ENCODE measurements at places on chromosomes 6 and 20. TPM values are rescaled to one million over a fixed set of nuclear protein-coding genes. Genes with fewer than 3 reads are reported as not detected.
A peak's percentile ranks its signal among the peaks of the same experiment; 100 is the strongest.

DNA sequence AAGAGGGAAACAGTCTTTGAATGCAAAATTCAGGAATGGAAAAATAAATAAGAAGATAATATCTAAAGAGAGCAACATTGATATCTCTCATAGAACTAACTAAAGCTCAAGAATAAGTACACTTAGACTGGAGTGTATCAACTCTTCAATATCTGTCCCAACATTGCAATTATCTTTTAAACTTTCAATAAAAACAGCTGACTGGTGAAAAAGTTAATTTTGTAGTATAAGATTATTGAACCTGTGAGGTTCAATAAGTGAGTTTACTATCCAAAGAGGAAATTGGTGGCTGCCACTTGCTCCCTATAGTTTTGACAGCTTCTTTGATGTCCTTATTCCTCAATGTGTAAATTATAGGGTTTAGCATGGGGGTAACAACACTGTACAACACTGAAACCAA lies 13.7 kb downstream of the OR5V1 start:
- no peak for DNase-seq

GRCh38 chr6:106177786-106178185 lies 91.7 kb downstream of the PRDM1 start:
- DNase-seq = no peak

DNA sequence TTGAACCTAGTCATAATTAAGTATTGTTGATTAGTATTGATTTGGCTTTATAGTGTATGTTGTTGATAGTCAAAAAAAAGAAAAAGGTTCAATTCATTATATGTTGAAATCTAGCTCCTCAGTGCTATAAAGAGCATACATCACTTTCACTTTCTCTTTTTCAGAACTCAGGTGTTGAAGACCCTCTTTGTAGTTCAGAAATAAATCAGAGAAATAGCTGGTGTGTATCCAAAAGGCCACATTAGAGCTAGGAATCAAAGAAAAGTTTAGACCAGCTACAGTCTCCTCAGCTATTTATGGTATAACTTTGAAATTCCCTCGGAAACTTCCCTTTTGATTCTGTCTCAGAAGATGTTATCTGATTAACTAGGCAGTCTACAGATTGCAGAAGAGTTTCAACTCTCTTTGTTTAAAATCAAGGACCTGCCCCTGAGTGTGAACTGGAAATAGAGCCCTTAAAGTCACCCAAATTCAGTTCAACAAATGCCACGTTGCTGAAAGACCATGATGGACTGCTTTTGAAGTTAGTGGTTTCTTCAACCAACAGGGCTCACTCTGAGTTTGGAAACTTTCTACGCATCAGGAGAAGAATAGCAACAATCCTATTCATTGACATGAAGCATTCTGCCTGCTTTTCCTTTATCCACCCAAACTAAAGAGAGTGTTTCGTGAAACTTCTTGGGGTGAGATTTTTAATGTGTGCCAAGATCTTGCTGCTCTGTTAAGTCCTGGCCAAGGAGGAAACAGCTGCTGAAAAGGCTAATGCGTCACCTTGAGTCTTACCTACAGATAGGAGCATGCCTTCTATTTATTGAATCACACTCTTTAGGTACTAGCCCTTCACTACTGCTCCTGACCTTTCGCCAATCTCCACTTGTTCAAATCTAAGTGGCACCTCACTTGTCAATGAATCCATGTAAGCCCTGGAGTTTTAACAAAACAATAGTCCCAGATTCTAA lies 111.7 kb downstream of the TNFRSF21 start:
- DNase-seq = no peak

GRCh38 chr6:31541658-31542521 lies at the start of gene DDX39B:
Gene DDX39B (minus strand): TSS chr6:31542003. CDS start chr6:31540532, 1,471 bp downstream.
- peak; percentile 90 for DNase-seq

GRCh38 chr6:64155063-64155462 lies 519.5 kb downstream of the PHF3 start:
- DNase-seq = no peak

Gene ARMC12
- 0.37 TPM for total RNA-seq

DNA sequence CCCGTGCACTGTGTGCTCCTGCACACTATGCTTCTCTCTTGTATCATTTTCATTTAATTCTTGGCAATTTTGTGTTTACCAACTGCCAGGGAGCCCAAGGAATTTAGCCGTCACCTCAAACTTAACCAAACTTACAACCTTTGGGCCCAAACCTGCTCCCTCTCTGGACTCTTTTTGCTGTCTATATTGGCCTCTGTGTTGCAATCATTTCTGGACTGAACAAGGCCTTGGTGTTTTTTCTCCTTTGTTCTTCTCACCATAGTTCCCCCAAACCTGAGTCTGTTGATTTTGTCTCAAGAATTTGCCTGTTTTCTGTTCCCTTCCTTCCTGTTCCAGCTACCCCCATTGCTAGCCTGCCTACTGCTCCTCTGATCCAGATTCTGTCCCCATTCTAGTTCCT lies 19.2 kb downstream of the DCBLD1 start:
- no peak for DNase-seq
